Activated CD8-positive, alpha-beta memory T cell treated with anti-CD3 and anti-CD28 coated beads for 4 hours (primary cell): ENCODE measurements at places on chromosomes 3 and 15.

GRCh38 chr3:140018556-140018955, 83.6 kb downstream of the CLSTN2 start:
- DNase-seq, result no peak

DNA sequence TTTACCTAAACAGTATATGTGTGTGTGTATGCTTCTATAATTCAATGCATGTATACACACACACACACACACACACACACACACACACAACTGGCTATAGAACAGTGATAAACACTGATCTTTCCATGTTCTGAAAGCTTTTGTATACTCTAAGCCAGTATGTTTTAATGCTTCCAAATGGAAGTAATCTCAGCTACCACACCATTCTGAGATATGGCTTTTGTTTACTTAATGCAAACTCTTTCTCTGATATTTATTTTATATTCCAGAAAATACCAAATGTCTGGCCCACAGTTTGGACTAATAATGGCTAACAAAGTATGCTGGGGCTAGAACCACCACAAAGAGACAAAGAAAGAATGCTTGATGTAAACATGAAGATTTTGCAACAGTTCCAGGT, 199.4 kb upstream of the ARHGEF26 start:
- DNase-seq, result no peak

GRCh38 chr3:14606669-14607339, 44.8 kb upstream of the CCDC174 start:
- no peak for DNase-seq

DNA sequence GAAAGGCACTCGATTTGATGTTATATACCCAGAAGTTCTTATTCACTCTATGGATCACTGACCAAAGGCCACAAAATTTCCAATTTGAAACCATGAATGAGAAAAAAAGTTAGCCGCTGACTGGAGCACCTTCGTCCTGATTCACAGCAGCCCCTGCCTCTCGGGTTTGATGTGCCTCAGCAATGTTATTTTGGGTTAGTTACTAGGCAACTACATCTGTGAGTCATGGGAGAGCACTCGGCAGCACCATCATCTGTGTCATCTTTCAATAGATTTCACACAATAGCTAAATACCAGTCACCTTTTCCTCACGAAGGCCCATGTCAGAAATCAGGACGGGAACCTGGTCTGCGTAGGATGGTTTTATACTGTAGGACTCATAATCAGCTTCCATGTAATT, 269.2 kb downstream of the ZBBX start:
- DNase-seq, result no peak

- DNase-seq, result no peak
Observed at GRCh38 chr15:68304589-68305337, 27.2 kb downstream of the FEM1B start.
